ENCODE measurements at places on chromosomes 13 and 19. TPM values are rescaled to one million over a fixed set of nuclear protein-coding genes. Genes with fewer than 3 reads are reported as not detected.

- DNase-seq, result no peak
These were observed 38.2 kb downstream of the ARRDC2 start for GRCh38 chr19:18046059-18046718.

Gene PIBF1
- total RNA-seq, result 55.2 TPM

Gene ZNF91
- total RNA-seq, result 113 TPM

DNA sequence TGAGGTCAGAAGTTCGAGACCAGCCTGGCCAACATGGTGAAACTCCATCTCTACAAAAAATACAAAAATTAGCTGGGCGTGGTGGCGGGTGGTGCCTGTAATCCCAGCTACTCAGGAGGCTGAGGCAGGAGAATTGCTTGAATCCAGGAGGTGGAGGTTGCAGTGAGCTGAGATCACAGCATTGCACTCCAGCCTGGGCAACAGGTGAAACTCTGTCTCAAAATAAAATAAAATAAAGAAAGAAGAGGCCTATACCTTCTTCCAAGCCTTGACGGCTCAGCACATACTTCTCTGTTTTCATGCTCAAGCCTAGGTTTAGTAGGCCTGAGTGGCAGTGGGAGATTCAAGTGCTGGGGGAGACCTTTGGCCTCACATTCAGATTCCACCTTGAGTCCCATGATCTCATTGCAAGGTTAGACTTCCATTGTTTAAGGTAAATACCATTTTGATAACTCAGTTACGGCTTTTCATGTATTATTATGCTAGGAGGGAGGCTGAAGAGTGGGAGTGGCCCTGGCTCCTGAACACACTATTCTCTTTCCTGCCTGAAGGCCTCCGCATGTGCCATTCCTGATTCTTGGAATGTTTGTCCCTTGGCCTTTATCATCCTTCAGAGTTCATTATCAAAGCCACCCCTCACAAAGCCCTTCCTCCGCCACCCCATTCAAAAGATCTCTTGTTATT lies 1.6 kb upstream of the SPINT2 start:
- no peak for DNase-seq

DNA sequence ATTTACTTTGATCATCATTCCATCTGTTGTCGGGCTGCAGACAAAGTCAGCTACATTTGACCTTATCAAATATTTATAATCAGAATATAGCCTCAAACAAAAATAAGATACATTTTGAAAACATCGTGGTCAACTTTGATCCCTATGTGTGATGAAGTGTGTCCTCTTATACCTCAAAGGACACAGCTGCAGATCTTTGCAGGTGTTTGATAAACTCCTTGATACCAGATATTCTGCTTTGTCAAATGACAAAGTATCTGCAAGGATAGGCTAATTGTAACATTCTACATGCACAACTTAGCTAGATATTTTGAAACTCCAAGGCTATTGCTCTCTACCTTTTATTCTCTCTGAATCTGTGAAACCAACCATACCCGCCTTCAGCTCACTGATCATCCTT lies 44.0 kb downstream of the PHF11 start:
- no peak for DNase-seq

Gene HSPB6
- total RNA-seq, result 152 TPM

DNA sequence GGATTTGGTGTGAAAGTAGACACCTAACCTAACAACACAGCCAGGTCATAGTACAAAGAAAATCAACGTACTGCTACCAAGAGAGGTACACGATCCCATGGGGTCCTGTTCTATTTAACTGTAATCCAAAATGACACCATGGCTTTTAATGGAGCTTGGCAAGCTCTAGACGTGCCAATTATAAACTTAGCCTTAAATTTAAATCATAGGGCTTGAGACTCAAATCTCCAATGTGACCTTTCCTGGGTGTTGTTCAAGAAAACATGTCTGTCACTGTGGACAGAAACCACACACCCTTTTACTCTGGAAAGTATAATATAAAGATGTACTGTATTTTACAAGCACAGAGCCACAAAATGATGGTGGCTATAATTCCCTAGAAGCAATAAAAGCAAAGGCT lies 299.3 kb downstream of the ENOX1 start:
- no peak for DNase-seq

DNA sequence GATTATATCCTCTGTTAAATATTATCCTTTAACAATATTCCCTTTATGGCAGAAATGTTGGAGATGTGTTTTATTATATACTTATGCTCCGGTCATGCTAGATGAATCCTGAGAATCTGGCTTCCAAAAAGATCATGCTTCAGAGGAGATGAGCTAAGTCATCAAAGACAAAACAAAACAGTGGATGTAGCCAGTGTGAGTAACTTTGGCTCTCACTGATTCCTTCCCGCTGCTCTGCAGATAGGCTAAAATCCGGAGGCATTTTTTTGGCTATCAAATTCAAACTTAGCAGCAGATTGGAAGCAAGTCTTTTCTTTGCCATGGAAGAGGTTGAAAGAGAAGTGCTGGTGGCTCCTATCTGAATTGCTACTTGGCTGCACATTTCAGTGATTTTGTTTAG lies 295.9 kb downstream of the GPC6 start:
- DNase-seq, result no peak

DNA sequence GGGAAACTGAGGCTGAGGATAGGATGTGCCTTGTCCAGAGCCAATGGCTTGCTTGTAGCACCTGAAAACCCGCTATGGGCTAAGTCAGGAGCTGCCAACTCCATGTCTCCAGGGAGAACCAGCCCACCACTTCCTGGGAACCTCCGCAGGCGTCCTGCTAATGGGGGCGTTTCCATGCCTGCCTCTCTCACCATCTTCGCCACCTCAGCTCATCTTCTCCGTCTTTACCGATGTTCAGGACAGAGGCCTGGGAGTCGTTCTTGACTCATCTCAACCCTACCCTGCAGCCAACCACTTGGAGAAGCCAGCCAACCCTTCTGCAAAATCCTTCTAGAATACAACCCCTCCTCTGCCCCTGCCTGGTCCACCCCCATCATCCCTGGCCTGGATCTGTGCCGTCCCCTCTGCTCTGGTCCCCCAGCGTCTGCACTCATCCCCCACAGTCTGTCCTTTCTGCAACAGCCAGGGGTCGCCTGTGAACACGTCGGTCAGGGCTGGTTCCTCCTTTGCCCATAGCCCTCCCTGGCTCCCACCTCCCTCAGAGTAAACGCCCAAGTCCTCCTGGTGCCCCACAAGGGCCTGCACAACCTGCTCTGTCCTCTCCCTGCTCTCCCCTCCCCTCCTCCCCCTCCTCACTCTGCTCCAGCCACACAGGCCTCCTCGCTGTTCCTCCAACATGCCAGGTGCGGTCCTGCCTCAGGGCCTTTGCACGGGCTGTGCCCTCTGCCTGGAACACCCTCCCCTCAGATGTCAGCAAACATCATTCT lies 31.0 kb downstream of the PTPRS start:
- no peak for DNase-seq

DNA sequence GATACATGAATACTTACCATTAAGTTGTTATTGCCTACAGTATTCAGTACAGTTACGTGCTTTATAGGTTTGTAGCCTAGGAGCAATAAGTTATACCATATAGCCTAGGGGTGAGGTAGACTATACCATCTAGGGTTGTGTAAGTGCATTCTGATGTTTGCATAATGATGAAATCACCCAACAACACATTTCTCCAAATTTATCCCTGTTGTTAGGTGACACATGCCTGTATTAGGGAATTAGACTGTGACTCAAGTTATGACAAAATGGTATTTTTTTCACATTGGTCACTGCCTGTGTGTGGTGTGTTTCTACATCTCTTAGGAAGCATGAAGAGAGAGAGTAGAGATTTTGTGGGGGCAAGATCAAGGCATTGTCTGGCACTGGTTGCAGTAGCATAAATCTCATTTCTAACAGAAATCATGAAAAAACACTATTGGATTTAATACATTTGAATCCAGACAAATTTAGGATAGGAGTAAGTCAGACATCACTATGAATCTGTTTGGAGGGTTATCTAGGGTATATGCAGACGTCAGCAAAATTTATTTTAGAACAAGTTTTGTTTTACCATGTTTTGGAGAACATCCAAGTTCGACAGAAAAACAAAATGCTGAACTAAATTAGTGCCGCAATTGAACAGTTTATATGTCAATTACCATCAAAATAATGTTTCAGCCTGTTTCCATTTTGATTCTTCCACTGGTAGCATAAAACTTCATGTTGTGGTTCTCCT lies 332.1 kb downstream of the LMO7 start:
- no peak for DNase-seq

- DNase-seq, result peak; percentile 77
These were observed 89.3 kb downstream of the MIPEP start for GRCh38 chr13:23799945-23800344.

DNA sequence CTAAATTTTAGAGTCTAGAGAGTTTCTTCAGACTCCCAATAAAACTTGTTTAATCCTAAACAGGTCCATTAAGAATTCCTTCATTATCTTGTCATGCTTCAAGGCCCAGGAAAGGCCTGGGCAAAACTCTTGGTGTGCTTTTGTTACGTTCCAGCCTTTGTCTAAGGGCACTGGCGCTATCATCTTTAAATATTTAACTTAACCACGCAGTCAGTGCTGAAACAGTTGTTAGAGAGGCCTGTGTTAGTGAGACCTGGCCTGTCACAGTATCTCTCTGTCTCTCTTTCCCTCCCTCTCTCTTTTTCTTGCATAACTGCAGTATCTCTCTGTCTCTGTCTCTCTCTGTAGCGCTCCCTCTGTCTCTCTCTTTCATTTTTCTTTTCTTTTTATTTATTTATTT lies 8.2 kb upstream of the OR1M1 start:
- DNase-seq, result no peak

Gene VSTM2B
- total RNA-seq, result not detected

- DNase-seq, result no peak
These were observed 4.8 kb downstream of the COLGALT1 start for GRCh38 chr19:17560205-17560595.

DNA sequence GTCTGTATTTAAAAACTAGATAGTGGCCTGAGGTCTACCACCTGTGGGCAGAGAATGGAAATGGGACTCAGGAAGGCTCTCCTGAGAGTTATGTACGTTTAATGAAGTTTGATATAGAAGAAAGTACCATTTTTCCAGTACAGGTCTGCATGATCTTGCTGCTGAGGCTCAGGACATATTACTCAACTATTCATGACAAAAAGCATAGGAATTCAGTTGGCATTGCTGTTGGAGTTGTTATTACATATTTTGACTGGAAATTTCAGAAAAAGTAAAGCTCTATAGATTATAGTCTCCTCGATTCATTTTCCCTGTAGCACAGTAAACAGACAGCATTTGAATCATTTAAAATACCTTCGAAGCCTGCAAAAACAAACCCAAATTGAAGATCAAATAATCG lies 469.8 kb downstream of the DCT start:
- DNase-seq, result no peak

Gene AXL
- total RNA-seq, result 57.3 TPM

Gene DNAAF3
- 0.51 TPM for total RNA-seq

Gene RSPH6A
- not detected for total RNA-seq

Gene CDX2
- total RNA-seq, result not detected
